ENCODE measurements at places on chromosomes 3 and 15.

GRCh38 chr15:61091289-61091616 is 137.8 kb downstream of the RORA start:
- ATAC-seq = no peak

- ATAC-seq = no peak
Measured at GRCh38 chr15:57943171-57943570, 122.3 kb downstream of the ALDH1A2 start.

- no peak for ATAC-seq
Measured at GRCh38 chr3:52400275-52400793, 44.6 kb downstream of the SEMA3G start.

DNA sequence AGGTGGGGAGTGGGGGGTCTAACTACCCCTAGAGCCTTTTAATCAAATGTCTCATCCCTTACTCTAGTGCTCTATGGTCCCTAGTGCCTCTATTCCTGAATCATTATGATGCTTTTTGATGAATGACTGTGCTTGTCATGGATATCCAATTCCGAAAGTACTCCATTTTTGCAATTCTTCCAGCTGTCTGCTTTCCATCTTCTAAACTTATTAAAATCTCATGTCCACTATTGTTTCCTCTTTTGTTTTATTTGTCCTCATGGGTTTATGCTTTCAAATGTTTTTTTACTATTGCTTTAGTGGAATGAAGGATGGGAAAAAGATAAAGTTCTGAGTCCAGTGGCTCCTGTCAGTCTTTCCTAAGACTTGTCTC is 77.2 kb upstream of the KCNMB2 start:
- ATAC-seq = no peak

DNA sequence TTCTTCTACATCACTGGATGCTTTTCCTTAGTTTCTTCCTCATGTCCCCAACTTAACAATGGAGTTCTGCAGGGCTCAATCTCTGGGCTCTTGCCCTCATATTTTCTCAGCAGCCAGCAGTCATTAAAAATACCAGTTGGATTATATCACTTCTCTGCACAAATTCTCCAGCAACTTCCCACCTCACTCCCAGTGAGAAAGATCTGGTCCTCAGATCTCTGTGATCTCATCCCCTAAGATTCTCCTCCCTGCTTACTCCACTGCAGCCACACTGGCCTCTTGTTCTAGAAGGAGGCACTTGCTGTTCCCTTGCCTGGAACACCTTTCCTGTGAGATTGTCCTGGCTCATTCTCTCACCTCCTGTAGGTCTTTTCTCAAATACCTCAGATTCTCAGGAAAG is 6.1 kb downstream of the ERICH6 start:
- ATAC-seq = no peak

Data from activated CD4-positive, CD25-positive, alpha-beta regulatory T cell treated with anti-CD3 and anti-CD28 coated beads, Interleukin-2, amount 50 U/mL, for 24 hours (primary cell).